ENCODE measurements at places on chromosomes 7 and 10. TPM values are rescaled to one million over a fixed set of nuclear protein-coding genes. Genes with fewer than 3 reads are reported as not detected.

ADAM12 gene
- 0.22 TPM for total RNA-seq

GRCh38 chr10:34626158-34626880 lies 188.8 kb downstream of the PARD3 start:
- no peak for DNase-seq

GRCh38 chr10:96618653-96619052 lies 31.8 kb upstream of the TM9SF3 start:
- no peak for DNase-seq

DNA sequence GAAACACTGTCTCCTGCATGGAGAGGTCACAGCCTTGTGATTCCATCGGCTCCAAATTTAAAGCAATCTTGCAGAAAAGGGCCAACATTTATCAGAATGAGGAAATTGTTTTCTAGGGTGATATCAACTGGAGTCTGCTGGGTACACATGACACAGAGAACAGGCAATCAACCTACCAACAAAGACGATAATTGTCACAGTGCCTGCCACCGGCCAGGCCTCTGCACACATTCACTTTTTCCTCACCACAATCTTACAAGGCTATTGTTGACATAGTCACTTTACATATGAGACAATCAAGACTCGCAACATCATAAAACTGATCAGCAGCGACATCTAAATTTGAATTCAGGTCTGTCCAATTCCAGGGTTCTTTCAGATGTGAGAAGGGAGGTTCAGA lies 189.4 kb downstream of the KCNMA1 start:
- no peak for DNase-seq

All from B cell (primary cell).